ENCODE measurements at places on chromosomes 7 and 10.

DNA sequence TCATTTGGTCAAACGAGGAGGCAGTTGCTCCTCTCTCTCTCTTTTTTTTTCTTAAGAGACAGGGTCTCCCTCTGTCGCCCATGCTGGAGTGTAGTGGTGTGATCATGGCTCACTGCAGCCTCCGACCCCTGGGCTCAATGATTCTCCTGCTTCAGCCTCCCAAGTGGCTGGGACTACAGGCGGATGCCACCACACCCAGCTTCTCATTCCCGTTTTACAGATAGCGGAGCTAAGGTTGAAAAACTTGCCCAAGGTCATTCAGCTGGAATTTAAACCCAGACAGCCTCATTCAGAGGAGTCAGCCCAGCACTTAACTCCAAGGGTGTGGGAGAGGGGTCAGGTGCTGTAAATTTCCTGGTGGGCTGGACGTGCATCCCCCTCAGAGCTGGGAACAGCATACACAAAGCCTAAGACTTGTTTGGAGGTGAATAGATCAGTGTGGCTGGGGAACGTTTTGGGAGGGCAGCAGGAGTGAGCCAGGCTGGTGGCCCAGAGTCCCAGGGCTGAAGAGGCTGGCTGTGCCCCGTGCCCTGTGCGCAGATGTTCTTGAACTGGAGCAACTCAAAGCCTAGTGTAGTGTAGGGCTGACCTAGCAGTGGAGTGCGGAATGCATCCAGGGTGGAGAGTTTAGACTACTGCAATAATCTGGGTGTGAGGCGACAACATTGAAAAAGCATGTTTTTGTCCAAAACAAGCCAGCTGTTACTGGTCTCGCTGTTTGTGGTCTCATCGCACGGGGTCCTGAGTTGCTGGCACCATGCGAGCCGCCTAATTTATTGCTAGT is 2.3 kb downstream of the HTRA1 start:
- DNase-seq, result no peak

GRCh38 chr10:132518572-132519381 is 18.8 kb upstream of the INPP5A start:
- DNase-seq, result peak; percentile 57

- DNase-seq, result no peak
Measured at GRCh38 chr7:156067156-156067555, 254.9 kb upstream of the SHH start.

- DNase-seq, result no peak
Measured at GRCh38 chr10:126661356-126661755, 9.1 kb downstream of the C10orf90 start.

DNA sequence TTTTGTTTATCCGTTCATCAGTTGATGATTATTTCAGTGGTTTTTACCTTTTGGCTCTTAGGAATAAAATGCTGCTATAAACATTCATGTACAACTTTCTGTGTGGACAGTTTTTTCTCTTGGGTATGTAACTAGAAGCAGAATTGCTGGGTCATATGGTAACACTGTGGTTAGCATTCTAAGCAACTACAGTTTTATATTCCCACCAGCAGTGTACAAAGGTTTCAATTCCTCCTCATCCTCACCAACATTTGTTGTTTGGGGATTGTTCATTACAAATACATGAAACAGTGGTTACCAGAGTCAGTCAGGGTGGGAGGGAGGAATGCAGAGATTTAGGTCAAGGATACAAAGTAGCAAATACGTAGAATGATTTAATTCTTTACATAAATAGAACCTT is 97.0 kb downstream of the NPSR1 start:
- no peak for DNase-seq

DNA sequence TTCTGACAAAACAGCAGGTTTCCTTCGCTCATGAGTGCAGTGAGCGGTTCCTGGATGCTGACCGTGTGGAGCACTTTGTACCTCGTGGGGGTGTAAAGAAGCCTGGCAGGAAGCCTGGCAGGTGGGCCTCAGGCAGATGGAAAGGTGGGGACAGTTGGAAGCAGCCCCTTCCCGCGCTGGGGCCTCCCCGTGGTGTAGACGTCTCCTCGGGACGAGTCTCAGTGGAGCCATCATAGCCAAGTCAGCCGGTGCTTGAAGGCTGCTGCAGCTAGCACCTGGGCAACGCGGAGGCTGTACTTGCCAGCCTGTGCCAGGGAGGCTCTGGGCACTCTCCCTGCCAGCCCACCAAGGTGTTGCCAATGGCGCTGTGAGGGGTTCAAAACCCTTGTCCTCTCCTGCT is 154.5 kb downstream of the WDR37 start:
- no peak for DNase-seq

DNA sequence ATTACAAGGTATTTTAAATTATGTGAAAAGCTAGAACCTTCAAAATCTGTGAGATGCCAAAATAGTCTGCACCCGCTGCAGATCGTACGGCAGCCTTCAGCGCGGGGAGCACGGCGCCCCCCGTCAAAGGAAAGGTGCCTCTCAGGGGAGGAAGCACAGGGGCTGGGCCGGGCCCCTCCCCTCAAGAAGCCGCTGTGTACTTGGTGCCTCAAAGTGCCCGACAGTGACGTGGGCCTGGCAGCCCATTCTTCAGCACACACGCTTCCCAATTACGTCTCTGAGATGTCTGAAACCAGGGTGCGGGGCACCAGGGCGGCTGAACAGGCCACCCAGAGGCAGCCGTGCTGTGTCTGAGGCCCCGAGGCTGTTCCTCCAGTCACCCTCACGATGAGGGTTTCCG is 116.1 kb downstream of the INPP5A start:
- no peak for DNase-seq

DNA sequence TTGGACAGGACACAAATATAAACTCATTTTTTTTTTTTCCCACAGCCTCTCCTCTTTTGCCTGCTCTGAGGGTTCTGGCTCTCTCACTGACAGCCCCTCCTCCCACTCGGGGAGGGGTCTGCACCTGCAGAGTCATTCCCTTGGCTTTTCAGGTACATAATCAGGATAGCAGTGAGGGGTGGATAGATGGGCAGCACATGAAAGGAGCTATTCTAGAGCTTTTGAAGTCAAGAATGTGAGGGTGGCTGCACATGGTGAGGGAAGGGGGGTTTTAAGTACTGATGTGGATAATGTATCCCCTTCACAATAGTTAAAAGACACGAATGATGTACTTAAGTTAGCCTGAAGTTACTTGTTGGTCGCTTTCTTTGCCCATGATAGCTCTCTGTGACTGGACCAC is 76.2 kb downstream of the CFAP58 start:
- DNase-seq, result no peak

DNA sequence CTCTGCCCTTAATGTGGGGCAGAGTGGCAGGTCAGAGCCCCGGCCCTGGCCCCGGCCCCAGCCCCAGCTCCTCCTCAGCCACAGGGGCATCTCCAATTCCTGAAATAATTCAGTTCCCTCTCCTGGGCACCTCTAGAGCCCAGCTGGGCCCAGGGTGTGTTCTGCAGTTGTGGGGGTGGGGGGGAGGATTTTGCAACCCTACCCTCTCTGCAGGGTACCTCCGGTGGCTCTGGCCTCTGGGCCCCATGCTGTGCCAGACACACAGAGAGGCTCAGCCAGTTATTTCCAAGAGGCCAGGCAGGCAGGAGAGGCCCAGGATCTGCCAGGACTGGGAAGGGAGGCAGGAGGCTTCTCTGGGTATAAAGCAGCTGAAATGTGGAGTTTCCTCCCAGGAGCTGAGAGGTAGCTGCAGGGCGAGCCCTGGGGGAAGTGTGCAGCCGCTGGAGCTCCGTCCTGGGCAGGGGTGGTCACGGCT is 47.9 kb downstream of the PWWP2B start:
- DNase-seq, result peak; percentile 26

GRCh38 chr10:70592746-70593512 is 9.6 kb downstream of the PRF1 start:
- DNase-seq, result no peak

DNA sequence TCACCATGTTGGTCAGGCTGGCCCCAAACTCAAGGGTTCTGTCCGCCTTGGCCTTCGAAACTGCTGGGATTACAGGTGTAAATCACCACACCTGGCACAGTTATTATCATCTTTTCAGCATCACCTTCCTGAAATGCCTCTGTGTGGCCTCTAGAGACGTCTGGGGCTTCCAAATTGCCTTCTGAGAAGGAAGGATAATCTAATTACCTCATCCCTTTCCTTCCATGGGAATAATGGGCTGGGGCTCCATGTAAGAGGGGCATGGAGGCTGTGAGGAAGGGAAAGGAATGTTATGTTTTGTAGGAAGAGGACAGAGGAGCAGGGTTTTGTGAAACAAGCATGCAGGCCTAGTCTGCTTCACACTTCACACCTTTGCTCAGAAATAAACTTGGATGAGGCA is 22.2 kb upstream of the PODXL start:
- no peak for DNase-seq

DNA sequence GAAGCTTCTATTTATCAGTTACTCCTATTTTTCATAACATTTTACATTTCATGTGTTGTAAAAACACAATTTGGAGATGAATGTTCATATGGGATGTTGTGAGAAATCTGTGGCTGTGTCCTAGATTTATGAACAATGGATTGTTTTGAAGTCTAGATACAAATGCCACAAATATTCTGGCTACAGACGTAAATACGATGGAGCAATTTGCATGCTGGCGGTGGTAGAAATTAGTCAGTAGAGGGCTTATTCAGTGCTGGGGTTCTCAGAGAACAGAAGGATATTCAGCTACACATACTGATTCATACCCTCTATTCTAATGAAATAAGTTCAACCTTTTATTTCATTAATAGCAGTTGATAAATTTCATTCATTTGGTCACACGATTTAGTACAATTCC is 48.8 kb downstream of the PLPP4 start:
- DNase-seq, result no peak

DNA sequence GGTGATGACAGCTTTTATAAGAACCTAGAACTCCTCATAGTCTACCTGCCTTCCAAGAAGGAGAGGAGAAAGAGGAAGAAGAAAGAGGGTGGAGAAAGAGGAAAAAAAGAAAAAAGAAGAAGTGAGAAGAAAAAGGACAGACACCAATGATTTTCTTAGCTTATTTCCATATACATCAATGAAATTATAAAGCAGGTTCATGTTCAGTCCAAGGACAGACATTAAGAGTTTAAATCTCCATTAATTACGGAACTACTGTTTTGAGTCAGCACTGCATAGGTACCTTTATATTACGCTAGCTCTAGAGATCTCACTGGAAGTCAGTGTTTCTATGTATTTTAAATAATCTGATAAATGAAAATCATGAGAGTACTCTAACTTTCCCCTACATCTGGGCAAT is 309.0 kb upstream of the HGF start:
- DNase-seq, result no peak

- DNase-seq, result no peak
Measured at GRCh38 chr7:106994833-106995232, 49.7 kb upstream of the PRKAR2B start.

GRCh38 chr10:83607959-83608745 is 531.2 kb upstream of the GHITM start:
- DNase-seq, result no peak

DNA sequence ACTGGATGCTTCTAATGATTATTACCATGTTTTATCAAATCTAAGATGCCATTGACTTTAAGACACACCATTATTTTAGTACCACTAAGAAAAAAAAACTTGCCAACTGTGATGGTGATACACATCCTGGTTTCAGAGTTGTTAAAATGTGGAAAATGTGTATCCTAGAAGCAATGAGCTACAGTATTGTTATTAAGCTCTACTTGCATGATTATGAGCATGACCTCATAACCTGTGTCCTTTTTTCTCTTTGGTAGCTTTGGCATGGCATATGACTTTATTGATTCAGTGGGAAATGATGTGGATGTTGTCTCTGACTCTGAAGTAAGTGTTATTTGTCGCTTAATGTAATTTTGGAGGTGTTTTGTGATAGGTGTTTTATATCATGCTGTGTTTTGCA is 3.3 kb downstream of the EDRF1 start:
- DNase-seq, result no peak

DNA sequence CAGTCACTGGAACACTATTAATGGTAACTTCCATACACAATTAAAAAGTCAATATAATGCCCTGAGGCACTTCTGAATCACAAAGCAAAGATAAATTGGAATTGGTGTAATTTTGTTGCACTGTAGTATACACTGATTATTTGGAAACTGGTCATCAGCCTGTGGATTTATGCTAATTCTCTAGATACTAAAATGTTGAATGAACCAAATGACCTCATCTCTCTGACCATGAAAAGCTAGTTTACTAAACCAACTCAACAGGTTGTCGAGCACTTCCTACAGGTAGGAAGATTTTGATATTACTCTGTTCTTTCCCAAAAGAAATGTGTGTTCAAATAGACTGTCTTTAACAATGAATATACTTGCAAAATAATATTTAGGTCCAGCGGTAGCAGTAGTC is 5.3 kb downstream of the NRP1 start:
- DNase-seq, result no peak

DNA sequence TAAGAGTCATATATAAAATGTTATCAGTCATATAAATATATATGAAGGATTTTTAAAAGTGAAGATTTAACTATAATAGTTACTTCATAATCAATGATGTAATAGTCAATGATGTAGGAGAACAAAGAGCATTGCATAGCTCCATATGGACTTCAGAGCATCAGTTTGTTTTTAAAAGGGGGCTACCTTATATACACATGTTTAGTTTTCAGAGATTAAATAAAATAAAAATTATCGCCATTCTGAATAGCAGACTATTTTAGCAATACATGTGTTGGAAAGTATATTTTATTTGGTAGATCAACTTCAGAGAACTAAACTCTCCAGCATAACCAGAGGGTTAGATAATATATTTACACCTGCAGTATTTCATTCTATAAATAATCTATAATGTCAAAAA is 29.1 kb upstream of the EPC1 start:
- DNase-seq, result no peak

DNA sequence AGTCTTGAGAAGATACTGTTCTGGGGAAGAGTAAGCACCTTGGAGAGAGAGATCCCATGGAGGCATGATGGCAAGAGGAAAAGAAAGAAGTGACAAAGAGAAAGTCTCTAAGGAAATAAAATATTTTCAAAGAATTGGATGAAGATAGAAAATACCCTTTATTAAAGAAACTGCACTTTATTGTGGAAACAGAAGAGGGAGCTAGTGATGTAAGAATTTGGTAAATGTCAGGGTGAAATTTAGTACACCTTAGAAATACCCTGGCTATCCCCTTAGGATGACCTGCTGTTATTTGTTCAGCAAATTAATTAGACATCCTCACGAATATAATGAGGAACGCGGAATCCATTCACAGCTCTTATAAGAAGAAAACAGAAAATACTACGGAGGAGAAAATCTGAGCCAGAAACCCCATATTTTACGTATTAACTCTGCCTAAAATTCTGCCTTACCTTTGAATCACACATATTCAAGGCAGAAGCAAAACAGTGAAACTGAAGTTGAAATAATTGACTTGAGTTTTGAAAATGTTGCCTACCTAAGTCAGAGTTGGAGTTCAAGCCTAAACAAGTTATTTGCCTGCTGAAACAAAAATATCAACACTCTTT is 90.7 kb downstream of the TFPI2 start:
- peak; percentile 10 for DNase-seq

DNA sequence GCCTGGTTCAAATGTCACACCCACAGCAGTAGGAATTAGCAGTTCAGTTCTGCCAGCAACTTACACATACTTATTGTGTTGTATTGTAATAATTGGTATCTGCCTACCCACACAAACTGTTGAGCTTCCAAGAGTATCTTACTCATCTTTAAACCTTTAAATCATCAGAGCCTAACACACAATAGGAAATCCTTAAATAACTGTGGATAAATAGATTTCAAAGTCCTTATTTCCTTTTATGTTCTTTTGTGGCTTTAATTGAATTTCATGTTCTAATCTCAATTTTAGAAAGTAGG is 3.9 kb downstream of the CASD1 start:
- no peak for DNase-seq

Data from NCI-H2081 (cell line).